Activated CD8-positive, alpha-beta T cell treated with anti-CD3 and anti-CD28 coated beads, Interleukin-2, amount 10 ng/mL, durations not matched to agents 7 days and 5 days (primary cell): ENCODE measurements at places on chromosomes 1 and 21. TPM values are rescaled to one million over a fixed set of nuclear protein-coding genes. Genes with fewer than 3 reads are reported as not detected.

The ETNK2 gene
- not detected for total RNA-seq

GRCh38 chr1:93821423-93822144 lies 57.4 kb downstream of the DNTTIP2 start:
- no peak for DNase-seq

GRCh38 chr1:5645135-5645399 lies 347.2 kb downstream of the NPHP4 start:
- no peak for DNase-seq

GRCh38 chr21:37373539-37373938 lies 7.0 kb downstream of the DYRK1A start:
- DNase-seq = no peak

The RGSL1 gene
- not detected for total RNA-seq

- DNase-seq = no peak
Observed at GRCh38 chr1:17948594-17948993, 159.0 kb upstream of the IGSF21 start.

DNA sequence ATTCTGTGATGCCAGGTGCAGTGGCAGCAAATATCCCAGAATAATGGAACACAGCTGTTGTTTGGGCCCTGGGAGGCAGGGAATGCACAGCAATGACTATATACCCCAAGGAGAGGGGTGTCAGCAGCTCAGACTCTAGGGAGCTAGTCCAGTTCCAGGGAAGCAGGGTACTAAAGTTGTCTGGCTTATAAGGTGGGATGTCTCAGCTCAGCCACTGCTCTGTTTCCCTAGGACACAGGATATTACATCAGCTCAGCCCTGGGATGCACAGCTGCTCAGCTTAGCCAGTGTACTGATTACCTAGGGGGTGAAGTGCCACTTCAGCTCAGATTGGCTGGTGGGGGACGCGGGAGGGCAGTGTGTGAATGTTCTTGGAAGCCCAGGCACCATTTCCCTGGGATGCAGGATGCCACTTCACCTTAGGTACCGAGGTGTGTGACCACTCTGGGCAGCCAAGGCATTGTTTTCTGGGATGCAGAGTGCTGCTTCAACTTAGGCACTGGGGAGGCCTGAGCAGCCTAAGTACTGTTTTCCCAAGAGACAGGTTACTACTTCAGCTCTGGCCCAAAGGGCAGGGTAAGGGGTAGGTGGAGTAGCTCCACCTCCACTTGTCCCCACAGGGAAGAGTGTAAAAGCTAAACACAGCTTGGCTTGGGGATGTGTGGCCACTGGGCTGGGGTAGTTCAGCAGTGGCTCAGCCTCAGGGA lies 59.4 kb downstream of the DIPK1A start:
- DNase-seq = no peak

- no peak for DNase-seq
Observed at GRCh38 chr1:177847843-177848242, 122.0 kb downstream of the SEC16B start.

GRCh38 chr1:212281590-212281989 lies 3.6 kb upstream of the PPP2R5A start:
- DNase-seq = no peak

The CD247 gene
- 251 TPM for total RNA-seq

DNA sequence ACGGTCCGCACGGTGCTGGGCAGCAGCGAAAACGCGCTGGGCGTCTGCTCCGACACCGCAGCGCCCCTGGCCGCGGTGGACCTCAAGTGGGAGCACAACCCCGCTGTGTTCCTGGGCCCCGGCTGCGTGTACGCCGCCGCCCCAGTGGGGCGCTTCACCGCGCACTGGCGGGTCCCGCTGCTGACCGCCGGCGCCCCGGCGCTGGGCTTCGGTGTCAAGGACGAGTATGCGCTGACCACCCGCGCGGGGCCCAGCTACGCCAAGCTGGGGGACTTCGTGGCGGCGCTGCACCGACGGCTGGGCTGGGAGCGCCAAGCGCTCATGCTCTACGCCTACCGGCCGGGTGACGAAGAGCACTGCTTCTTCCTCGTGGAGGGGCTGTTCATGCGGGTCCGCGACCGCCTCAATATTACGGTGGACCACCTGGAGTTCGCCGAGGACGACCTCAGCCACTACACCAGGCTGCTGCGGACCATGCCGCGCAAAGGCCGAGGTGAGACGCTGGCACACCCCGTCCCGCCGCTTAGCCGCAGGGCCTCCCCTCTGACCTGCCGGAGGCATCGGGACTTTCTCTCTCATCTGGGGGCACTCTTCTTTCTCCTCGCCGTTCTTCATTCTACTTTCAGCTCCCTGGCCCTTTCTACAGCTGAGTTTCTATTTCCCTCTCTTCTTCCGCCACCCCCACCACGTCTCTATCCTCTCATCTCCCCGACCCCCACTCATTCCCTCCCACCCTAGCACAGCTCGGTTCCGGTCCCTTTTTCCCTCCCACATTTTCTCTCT lies 1.0 kb downstream of the NPR1 start:
- peak; percentile 37 for DNase-seq

DNA sequence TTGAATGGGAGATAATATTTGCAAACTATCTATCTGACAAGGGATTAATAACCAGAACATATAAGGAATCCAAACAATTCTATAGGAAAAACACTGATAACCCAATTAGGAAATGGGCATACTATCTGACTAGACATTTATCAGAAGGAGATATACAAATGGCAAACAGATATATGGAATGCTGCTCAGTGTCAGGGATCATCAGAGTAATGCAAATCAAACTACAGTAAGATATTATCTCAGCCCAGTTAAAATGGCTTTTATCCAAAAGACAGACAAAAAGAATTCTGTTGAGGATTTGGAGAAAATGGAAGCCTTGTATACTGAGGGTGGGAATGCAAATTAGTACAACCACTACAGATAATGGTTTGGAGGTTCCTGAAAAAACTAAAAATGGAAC lies 758.0 kb upstream of the B3GALT2 start:
- no peak for DNase-seq

GRCh38 chr1:154193821-154194220 lies 1.9 kb upstream of the TPM3 start:
- DNase-seq = no peak

- DNase-seq = no peak
Observed at GRCh38 chr1:62852253-62852652, 68.3 kb downstream of the ATG4C start.

GRCh38 chr21:42237577-42237976 lies 18.6 kb downstream of the ABCG1 start:
- peak; percentile 53 for DNase-seq

GRCh38 chr21:34284666-34285065 lies 79.1 kb upstream of the KCNE2 start:
- DNase-seq = no peak

DNA sequence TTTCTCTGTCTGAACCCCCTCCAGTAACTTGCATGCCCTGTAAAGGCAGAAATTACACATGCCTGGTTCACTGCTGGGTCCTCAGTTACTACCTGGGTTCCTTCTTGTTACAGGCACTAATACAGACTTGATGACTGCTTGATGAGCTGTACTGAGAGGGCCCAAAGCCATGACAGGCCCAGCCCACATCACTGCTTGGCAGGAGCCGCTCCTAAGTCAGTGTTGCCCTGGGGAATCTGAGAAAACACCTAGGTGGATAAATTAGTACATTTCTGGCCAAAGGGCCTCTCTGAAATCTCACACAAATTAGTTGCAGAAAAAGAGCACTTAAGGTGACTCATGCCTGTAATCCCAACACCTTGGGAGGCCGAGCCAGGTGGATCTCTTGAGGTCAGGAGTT lies 37.8 kb upstream of the IRF2BP2 start:
- no peak for DNase-seq

DNA sequence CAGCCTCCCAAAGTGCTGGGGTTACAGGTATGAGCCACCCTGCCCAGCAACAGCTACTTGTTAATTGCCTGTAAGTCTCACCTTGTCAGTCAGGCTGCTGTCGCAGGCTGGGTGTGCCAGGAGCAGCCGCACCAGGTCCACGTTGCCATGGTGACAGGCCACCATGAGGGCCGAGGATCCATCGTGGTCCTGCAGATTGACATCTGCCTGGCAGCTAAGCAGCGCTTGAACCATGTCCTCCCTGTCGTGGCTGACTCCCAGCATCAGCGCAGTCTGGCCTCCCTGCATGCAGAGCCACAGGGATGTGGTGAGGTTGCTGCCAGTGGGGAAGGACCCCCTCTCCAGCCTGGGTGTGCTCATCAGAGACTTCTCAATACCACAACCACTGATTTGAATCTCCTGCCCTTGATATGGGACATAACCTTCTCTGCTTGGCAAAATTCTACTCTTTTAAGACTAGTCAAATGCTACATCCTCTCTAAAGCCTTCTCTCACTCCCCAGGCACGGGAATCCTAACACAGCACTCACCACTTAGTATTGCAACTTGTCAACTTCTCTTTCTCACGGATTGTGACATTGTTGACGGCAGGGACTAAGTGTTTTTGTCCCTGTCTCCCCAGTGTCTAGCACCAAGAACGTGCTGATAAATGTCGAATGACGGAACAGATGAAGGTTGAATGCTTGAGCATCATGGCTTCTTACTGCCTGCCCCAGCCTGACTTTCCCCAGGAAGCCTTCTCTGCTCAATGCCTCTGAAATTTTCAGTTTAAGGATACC lies 52.9 kb downstream of the L1TD1 start:
- no peak for DNase-seq

DNA sequence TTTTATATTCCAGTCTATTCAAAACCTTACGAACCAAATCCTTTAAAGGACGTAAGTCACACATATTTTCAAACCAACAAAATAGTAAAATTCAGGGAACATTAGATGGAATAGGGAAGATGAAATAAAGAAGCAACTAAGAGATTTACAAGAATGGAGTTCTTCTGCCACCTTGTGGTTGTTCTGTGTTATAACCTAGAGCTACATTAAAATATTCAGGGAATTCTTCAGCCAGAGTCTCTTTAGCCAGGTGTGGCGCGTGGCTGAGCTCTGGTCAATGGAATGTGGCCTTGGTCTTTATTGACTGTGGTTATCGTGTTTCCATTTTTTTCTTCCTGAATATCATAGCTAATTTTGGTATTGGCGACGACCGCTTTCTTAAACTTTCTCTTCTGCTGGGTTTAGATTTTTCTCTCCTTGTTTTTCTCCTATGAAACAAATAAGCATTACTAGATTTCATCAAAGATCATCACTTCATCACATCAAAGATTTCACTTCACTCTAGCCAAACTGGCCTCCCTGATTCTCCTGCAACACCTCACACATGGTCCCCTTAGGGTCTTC lies 221.3 kb downstream of the MRPL39 start:
- DNase-seq = no peak

GRCh38 chr1:99777752-99778151 lies 11.3 kb upstream of the FRRS1 start:
- DNase-seq = no peak
